ENCODE measurements at places on chromosomes 2 and 18.

GRCh38 chr2:145584353-145584752, 1064.4 kb upstream of the ZEB2 start:
- H3K27ac ChIP-seq = no peak overlapping the region
- no peak for DNase-seq
- peaks cover 7% of the 10 kb centered on the region for H3K4me1 ChIP-seq
- H3K36me3 ChIP-seq = no peaks in the 10 kb centered on the region
- H3K27me3 ChIP-seq = no peaks in the 10 kb centered on the region

DNA sequence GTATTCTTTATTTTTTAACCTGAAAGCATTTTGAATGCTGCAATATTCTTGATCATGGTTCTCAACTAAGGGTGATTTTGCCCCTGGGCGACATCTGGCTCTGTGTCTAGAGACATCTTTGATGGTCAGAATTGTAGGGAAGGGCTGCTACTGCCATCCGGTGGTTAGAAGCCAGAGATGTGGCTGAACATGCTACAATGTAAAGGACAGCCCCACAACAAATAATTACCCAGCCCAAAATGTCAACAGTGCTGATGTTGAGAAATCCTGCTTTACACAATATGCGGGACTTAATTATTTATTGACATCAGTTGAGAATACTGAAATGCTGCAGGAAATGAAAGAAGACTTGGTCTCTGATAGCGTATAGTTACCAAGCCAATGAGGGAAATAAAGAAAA, 37.5 kb upstream of the SERPINB2 start:
- no peak overlapping the region for H3K4me3 ChIP-seq
- H3K27ac ChIP-seq = no peak overlapping the region
- H3K27me3 ChIP-seq = no peaks in the 10 kb centered on the region
- H3K36me3 ChIP-seq = no peaks in the 10 kb centered on the region
- no peaks in the 10 kb centered on the region for H3K4me1 ChIP-seq
- no peak for DNase-seq

DNA sequence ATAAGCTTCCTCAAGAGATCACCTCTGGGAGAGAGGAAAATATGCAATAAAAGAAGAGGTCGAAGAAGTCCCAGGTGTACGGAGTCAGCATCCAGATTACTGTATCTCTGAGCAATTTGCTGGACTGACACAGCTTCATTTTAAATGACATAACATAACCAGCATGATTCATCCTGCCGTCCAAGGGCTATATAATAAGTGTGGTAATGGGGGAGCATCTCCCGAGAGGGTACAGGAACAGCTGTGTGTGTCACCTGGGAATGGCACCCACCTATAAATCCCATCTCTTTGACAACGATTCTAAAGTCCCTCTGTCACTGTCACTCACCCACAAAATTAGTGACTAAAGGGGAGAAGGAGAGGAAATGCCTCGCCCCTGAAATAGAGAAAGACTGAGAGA, 19.3 kb upstream of the FZD7 start:
- H3K36me3 ChIP-seq = no peaks in the 10 kb centered on the region
- no peak overlapping the region for H3K4me3 ChIP-seq
- no peak overlapping the region for H3K27ac ChIP-seq
- no peaks in the 10 kb centered on the region for H3K27me3 ChIP-seq
- DNase-seq = no peak

DNA sequence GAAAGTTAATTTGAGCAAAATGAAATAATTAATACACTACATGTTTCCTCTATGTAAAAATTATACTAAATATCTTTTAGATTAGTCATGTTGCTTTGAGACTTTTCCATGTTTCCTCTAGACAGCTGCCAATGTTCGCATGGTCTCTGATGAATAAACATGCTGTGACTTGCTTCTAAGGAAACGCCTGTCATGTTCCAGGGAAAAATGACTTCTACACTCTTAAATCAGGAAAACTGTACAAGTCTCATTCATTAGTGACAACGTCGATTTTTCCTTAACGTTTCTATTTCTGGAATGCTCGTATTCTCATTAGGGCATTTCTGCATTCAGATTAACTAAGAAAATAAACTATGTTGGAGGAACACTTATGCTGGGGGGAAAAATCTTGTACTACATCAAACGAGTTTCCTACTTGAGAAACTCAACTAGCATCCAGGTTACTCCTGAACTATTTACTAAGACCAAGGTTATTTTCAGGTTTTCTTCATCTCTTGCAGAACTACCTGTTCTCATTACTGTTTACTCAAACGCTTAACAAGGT, 1.6 kb downstream of the COBLL1 start:
- H3K36me3 ChIP-seq = no peaks in the 10 kb centered on the region
- no peaks in the 10 kb centered on the region for H3K27me3 ChIP-seq
- no peak for DNase-seq
- H3K27ac ChIP-seq = peak overlapping the region; percentile 93

Data from upper lobe of right lung (tissue), 1 donor.